ENCODE measurements at places on chromosomes 13 and 19. TPM values are rescaled to one million over a fixed set of nuclear protein-coding genes. Genes with fewer than 3 reads are reported as not detected.

- no peak for DNase-seq
Measured at GRCh38 chr13:77742801-77743200, 45.3 kb downstream of the SLAIN1 start.

Gene RGL3
- 69.4 TPM for total RNA-seq

Gene RNF225
- total RNA-seq: 0.99 TPM

GRCh38 chr13:89982407-89983095 is 1364.9 kb upstream of the MIR17HG start:
- DNase-seq: no peak

Gene IGFLR1
- total RNA-seq: 10.0 TPM

Gene C3
- total RNA-seq: 0.64 TPM

- DNase-seq: no peak
Measured at GRCh38 chr13:58583966-58584365, 952.4 kb downstream of the PCDH17 start.

DNA sequence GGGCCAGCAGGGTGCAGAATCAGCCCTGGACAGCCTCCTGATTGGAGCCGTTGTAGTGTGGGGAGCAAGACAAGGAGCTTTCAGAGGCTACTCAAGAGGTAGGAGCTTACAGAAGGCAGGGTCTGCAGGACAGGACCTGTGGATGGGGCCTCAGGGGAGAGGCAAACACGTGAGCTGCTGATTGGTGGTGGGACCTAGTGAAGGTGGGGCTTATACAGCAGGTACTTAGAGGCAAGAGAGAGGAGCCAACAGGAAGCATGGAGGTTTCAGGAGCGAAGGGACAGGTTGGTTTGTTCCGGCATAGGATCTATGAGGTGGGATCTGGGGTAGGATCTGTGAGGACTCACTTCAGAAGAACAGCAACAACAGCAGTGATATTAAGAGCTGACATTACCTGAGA is 32.4 kb downstream of the ZSWIM4 start:
- DNase-seq: no peak

DNA sequence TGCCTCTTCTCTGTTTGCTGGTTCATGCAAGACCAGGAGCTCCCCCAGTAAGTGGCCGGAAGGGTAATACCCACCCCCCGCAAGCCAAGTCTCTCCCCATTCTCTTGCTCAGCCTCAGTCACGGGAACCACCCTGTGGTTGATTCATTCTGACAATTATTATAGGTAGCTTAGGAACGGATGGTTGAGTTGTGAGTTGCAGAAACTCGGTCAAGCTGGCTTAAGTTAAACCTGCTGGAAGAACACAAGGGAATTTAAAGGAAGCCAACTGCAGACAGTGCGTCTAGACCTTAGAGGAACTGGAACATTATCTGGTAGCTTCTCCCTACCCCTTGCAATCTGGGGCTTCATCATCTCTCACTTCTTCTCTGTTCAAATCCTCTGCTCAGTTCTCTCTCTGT is 8.9 kb downstream of the FPR1 start:
- DNase-seq: no peak

DNA sequence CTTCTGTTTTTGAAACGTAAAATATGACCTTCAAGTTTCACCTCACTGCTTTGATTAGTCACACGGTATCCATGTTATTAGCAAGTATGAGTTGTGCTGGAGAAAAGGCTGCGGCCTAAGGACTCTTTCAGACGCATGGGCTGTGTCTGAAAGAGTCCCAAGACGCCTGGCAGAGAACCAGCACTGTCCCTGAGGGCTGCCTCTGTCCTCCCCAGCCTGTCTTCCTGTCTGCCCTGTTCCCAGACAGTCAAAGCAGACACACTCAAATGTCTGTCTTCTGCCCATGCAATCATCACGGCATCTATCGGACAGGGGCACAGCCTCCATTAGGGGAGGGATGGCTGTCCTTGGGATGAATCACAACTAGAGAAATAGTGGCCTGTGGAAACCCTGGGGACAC is 65.5 kb downstream of the DPY19L3 start:
- DNase-seq: no peak

Gene ZC3H13
- 14.3 TPM for total RNA-seq

Gene VSTM2B
- total RNA-seq: not detected

Gene PLEKHA4
- 3.9 TPM for total RNA-seq

- DNase-seq: no peak
Measured at GRCh38 chr13:40999416-40999815, 19.7 kb downstream of the ELF1 start.

DNA sequence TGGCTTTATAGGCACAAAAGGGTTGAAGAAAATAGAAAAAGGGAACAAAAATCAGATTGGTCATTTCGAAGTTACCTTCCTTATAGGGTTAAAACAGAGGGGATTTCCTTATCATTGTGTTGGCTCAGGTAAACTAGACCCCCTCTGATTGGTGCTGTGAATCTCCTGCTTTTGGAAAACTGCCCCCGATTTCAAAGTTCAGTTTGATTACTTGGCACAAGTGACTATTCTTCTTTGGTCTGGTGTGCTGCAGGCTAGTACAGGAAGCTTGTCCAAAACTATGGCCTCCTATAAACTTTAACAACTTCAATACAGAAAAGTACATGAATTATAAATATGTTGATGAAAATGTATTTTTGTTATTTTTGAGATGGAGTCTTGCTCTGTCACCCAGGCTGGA is 13.9 kb upstream of the TPTE2 start:
- DNase-seq: no peak

DNA sequence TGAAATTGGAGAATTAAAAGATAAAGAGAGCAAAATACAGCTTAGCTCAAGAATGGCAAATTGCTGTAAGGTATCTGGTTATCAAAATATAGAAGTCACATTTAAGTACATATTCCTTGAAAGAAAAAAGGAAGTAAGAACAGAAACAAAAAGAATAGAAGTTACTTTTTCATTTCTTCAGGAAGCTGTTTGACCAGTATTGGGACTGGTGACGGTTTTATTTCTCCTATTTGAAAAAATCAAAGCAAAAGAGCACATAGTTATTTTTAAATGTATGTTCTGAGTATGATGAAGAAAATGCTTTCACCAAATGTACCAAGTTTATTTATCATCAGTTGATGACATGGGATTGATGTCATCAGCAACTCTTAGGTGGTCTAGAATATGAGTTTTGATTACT is 83.1 kb upstream of the OXGR1 start:
- DNase-seq: no peak

Gene SYCN
- not detected for total RNA-seq

GRCh38 chr13:60970736-60971135 is 444.9 kb downstream of the PCDH20 start:
- DNase-seq: no peak

Gene BAX
- 213 TPM for total RNA-seq

Gene SAMD1
- 71.7 TPM for total RNA-seq

Gene MAMSTR
- 0.73 TPM for total RNA-seq

Gene ZIC5
- not detected for total RNA-seq

DNA sequence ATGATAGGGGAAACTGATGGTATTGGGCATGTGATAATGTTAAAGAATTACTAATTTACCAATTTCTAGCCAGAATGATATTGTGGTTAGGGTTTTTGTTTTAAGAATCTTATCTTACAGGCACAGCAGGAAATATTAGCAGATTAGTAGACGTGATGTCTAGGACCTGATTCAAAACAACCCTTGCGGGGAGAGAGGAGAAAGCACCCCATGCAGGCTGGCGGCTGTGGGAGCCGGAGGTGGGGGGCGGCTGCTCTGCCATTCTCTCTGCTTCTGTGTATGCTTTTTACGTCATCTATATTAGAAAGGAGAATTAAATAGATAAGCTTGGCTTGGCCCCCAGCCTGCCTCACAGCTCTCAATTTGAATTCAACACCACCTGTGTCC is 41.5 kb downstream of the MLLT1 start:
- no peak for DNase-seq

Gene CLEC11A
- 4.0 TPM for total RNA-seq

DNA sequence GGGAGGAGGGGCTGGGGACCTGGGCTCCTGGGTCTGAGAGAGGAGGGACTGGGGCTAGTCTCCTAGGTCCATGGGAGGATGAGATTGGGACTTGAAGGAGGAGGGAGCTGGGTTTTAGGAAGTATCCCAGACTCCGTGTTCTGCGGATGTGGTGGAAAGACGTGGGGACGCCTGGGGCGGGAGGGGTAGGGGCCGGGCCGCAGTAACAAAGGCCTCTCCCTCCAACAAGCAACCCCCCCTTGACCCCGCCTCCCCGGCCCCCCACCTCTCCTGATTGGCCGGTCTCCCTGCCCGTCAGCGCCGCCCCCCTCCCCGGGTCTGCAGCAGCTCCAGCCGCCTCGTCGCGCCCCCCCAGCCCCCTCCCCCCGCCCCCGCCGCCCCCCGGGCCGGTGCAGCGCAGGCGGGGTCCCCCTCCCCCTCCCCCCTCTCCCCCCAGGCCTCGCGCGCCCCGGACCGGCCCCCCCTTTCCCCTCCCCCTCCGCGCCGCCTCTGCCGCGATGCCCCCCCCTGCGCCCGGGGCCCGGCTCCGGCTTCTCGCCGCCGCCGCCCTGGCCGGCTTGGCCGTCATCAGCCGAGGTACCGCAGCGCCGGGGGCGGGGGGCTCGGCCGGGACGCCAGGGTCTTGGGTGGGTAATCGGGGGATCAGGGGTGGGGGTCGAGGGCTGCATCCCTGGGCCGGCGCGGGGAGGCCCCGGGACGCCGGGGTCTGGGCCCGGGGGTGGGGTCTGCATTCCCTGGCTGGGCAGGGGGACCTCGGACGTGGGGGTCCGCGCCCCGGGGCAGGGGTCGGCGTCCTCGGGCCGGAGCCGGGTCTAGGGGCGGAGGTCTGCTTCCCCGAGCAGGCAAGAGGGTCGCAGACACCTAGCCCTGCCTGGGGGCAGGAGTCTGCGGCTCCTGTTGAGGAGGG is at the start of gene IGLON5:
Gene IGLON5 (plus strand): TSS at position 294 of the 907 bp plus-strand sequence. CDS start 204 bp downstream, at position 498.
- no peak for DNase-seq

- no peak for DNase-seq
Measured at GRCh38 chr19:13985771-13986347, 20.3 kb downstream of the RFX1 start.

GRCh38 chr19:50322234-50322633 is 6.9 kb downstream of the KCNC3 start:
- no peak for DNase-seq

Measured in HT-29 (cell line).